ENCODE measurements at places on chromosomes 6 and 20.

DNA sequence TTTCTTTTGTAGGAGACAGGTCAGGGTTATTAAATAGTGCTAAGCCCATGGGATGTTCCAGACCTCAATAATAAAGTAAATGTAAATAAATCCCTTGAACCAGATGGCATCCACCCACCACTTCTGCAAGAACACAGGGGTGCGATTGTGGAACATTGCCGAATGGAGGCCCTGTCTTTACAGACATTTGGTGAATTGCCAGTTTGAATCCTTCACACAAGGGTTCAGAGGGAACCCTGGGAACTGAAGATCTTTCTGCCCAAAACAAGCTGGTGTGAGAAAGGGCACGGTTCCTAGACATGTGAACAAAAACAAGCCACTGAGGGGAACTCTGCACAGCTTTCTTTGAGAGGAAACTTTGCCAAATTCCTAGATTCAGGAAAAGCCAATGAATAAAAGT, 30.2 kb upstream of the RNF8 start:
- DNase-seq, result no peak

GRCh38 chr20:57244627-57245214, 21.7 kb downstream of the BMP7 start:
- no peak for DNase-seq

DNA sequence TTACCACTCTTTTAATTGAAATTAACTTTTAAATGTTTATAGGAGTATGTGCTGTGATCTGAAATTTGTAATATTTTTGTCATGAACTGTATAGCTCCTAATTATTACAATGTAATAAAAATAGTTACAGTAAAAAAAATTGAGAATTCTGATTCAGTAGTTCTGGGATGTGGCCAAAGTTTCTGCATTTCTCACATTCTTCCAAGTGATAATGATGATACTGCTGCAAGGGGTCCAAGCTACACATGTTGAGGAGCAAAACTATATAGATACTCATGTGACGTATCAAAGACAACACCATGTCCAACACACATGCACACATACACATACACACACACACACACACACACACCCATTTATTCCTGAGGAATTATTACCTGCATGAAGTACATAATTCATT, 71.0 kb upstream of the FAM83B start:
- DNase-seq, result no peak

- DNase-seq, result no peak
Observed at GRCh38 chr20:63497946-63498935, 642 bp downstream of the EEF1A2 start.

DNA sequence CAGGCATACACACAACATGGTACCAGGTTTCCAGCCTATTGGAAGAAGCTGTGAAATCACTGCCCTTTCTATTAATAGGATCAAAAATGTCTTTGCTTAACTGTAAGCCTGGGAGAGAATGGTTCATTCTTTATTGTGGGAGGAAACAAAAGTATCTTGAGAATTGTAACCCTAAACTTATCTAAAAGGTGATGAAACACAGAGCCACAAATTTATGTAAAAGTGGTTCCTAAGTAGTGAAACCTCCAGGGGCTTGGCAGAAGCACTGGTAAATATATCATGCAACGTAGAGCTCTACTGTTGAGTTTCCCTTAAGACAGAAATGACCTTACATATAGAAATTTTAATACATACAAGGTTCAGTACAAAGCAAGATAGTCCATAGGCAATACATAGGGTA, 17.2 kb upstream of the NOX3 start:
- DNase-seq, result no peak

DNA sequence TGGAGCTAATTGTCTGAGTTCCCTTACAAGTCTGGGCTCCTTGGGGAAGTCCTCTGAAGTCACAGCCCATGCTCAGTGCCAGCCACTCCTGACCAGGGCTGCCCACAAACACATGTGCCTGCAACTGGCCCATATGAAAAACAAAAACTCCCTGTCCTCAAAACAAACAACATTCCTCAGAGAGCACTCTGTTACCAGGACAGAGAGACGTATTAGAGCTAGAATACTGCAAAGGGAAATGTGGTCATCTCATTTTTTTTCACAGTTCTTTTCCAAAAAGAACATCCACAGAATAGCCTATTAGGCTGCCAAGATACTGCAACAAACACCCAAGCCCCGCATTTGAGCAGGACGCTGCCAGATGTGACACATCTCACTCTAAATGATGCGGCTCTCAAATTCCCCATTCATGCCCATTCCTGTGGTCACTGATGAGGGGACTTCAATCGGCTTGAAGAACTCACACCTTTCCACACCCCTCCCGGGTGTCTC, 71.1 kb downstream of the SLC22A23 start:
- DNase-seq, result no peak

DNA sequence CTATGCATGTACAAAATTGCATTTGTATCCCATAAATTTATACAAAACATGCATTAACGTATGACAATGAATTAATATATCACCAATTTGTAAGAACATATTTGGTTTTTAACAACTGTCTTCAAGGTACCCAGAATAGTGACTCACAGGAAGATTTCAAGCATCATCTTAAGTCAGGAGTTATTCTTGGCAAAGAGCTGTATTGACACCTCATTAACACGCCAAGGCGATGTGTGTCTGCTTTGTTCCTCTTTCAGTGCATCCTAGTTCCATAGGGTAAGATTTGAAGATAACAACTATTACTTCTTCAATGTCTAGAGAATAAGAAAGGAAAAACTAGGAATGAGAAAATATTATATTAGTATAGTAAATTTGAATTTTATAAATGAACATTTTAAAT, 35.8 kb upstream of the TPD52L1 start:
- no peak for DNase-seq
